ENCODE measurements at places on chromosomes 2 and 18.
A peak's percentile ranks its signal among the peaks of the same experiment; 100 is the strongest.

DNA sequence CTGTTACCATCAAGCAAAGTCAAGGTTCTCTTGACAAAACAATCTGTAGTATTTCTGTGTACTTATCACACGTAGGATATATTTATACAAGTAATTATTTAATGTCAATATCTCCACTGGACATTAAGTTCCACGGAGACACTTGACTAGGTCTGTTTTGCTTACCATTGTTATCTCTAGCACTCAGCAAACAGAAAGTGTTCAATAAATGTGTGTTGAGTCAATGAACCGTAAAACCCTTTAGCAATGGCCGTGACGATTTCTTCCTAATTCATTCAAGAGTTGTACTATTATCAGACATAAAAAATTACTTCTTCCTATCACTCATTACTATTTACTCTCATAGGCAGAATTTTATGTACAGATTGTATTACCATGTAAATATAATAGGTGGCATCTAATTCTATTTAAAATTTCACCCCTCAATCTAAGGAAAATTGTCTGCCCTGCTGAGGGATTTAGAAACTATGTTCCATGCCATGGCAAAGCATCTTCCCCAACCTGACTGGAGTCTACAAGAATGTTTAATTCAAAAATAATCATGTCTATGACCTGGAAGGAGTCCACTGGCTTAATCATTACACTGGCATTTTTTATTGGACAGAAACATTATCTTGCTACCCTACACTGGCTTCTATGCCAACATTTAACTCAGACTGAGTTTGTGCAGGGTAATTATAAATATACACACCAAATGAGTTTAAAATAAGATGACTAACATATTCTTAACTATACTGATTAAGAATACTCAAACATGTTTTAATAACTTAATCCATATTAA is 301.9 kb downstream of the ZEB2 start:
- no peak for DNase-seq
- no peaks in the 10 kb centered on the region for H3K36me3 ChIP-seq
- no peak overlapping the region for H3K27ac ChIP-seq
- no peaks in the 10 kb centered on the region for H3K27me3 ChIP-seq
- H3K4me3 ChIP-seq, result no peak overlapping the region

- no peaks in the 10 kb centered on the region for H3K36me3 ChIP-seq
- no peak overlapping the region for H3K4me3 ChIP-seq
- DNase-seq, result no peak
- no peak overlapping the region for H3K27ac ChIP-seq
These were observed 285.9 kb downstream of the CLIP4 start for GRCh38 chr2:29400930-29401653.

DNA sequence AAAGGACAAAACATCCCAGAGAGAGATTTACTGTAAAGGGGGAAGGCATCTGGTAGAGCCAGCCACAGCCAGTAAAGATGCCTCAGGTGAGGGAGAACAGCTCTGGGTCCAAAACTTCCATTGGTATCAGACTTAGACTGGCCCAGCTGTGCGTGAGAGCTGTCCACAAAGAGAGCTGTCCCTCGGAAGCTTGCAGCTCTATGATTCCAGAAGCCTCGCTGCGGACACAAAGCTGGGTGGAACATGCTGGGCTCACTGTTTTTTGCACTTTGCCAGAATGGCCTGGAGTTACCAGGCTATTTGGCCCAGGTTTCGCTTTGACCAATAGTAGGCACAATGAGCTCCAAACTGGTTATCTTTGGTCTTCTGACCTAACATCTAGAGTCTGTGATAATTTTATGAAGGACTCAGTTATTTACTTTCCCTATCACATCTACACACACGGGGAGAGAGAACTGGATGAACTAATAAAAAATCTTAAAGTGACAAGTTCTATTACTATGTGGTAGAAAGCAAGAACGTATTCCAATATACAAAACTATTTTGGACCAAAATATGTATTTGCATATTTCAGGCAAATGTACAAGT is 101.9 kb downstream of the DNER start:
- no peaks in the 10 kb centered on the region for H3K27me3 ChIP-seq
- H3K4me3 ChIP-seq, result no peak overlapping the region

DNA sequence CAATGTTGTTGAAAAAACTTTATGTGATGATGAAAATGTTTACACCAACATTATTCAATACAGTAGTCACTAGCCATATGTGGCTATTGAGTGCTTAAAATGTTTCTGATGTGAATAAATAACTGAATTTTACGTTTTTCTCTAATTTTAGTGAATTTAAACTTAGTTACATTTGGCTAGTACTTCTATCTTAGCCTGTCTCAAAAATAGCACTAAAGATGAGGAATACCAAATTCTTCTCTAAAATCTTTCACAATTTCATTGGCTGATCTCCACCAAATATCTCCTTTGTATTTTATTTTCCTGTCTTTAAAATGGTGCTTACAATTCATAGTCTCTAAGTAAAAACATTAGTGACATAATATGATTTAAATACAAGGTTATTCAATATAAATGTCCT is 83.7 kb upstream of the RND3 start:
- H3K4me1 ChIP-seq, result no peaks in the 10 kb centered on the region
- no peak overlapping the region for H3K27ac ChIP-seq
- H3K4me3 ChIP-seq, result no peak overlapping the region

DNA sequence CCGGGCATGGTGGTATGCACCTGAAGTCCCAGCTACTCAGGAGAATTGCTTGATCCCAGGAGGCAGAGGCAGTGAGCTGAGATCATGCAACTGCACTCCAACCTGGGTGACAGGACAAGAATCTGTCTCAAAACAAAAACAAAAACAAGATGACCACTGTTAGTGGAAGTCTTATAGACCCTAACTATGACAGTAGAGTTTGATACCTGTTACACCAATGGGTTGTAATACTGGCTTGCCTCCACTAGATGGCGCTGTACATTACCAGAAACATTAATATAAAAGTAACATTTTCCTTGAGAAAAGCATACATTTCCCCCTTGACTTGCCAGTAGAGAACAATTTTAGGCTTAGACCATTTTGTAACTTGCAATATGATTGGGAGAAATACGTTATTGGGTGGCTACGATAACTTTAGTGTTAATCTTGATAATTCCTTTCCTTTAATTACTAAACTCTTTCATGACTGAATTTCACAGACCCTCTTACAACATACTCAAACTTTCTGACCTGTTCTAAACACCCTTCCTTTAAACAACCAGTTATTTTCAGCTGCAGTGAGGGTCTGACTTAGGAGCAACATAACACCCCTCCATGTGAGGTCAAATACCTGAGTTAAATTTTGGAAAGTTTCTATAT is 19.5 kb downstream of the SLC25A52 start:
- no peaks in the 10 kb centered on the region for H3K27me3 ChIP-seq
- H3K36me3 ChIP-seq, result no peaks in the 10 kb centered on the region
- H3K4me3 ChIP-seq, result no peak overlapping the region
- H3K4me1 ChIP-seq, result peaks cover 8% of the 10 kb centered on the region
- peak; percentile 54 for DNase-seq

GRCh38 chr2:72915320-72915906 is 1.9 kb upstream of the EMX1 start:
- H3K36me3 ChIP-seq, result no peaks in the 10 kb centered on the region
- no peak for DNase-seq
- H3K4me3 ChIP-seq, result peak overlapping the region; percentile 39
- H3K27me3 ChIP-seq, result peaks cover 17% of the 10 kb centered on the region
- H3K27ac ChIP-seq, result no peak overlapping the region

Measured in right lobe of liver (tissue), 6 donors.